Ammon's horn (tissue), 1 donor: ENCODE measurements at places on chromosomes 7 and 10.
A peak's percentile ranks its signal among the peaks of the same experiment; 100 is the strongest.

DNA sequence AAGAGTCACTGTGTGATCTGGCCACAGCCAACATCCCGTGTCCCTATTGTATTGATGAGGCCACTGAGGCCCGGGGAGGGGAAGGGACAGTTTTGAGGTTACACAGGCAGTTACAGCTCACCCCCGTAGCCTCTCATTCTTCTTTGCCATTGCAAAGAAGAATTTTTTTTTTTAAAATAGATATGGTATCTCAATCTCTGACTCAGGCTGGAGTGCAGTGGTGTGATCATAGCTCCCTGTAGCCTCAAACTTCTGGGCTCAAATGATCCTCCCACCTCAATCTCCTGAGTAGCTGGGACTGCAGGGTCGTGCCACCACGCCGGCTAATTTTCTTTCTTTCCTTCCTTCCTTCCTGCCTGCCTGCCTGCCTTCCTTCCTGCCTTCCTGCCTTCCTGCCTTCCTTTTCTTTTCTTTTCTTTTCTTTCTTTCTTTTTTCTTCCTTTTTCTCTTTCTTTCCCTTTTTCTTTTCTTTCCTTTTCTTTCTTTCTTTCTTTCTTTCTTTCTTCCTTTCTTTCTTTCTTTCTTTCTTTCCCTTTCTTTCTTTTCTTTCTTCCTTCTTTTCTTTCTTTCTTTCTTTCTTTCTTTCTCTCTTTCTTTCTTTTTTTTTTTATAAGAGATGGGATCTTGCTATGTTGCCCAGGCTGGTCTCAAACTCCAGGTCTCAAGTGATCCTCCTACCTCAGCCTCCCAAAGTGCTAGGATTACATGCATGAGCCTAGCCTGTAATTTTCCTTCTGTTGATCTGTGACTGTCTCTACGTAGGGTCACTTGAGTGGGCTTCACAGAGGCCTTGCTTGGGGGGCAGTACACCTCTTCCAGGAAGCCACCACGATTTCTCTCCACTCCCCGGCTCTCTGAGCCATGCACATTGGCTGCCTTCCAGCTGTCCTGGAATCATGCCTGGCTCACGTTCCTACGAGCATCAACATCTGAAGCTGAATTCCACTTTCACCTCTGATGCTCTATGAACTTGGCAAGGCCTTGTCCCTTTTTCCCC, 31.3 kb downstream of the TMEM270 start:
- no peak for DNase-seq

DNA sequence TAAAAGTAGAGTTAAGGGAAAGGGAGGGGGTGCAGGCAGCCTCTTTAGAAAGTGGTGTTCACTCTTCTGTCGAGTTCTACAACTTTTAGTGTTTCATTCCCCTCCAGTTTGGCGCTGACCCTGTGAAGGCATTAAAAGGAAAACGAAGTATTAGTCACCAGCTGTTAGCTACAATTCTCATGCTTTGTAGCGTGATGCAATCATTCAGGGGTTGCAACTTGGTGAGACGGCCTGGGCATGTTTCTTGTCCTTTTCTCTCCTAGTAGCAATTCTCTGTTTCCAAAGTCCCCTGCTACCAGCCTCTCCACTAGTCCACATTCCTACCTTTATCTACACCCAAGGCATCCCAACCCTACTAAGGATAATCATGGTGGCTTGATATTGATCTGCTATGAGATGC, 33.7 kb upstream of the DGKI start:
- no peak for DNase-seq

DNA sequence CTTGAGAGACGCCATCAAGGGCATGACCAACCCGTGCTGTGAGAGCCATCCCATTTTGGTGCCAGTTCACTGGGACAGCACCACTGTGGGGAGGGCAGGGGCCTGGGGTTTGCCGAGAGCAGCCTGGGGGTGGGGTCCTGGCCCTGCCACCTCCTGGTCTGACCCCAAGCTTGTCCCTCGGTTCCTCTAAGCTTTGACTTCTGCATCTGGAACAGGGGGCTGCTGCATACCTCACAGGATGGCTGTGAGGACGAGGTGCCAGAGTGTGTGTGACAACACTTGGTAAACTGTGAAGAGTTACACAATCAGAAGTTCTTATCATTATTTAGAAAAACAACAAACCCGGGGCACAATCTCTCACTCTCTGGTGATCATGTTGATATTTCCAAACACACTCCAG, 89.9 kb downstream of the CRTAC1 start:
- no peak for DNase-seq

DNA sequence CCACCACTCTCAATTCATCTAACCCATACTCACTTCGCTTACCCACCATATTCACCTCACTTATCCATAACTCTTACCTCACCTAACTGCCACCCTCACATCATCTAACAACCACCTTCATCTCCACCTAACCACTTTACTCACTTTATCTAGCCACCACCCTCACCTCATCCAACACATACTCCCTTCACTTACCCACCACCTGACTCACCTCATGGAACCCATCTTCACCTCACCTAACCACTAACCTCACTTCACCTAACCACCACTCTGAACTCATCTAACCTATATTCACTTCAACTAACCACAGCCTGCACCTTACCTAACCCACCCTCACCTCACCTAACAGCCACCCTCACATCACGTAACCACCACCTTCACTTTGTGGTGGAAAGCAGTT, 84.2 kb downstream of the VIPR2 start:
- DNase-seq = no peak

GRCh38 chr7:92563345-92563744, 26.8 kb downstream of the FAM133B start:
- DNase-seq = no peak

DNA sequence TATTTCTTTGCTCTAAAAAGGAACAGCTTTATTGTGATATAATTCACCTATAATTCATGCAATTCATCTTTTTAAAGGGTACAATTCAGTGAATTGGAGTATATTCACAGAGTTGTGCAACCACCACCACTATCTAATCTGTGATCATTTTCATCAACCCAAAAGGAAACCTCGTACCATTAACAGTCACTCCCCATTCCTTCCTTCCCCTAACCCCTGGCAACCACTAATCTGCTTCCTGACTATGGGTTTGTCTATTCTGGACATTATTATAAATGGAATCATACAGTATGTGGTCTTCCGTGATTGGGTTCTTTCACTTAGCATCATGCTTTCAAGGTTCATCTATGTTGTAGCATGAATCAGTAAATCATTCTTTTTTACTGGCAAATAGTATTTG, 52.3 kb downstream of the MKI67 start:
- DNase-seq = no peak

GRCh38 chr7:151780631-151781030, 96.3 kb downstream of the PRKAG2 start:
- DNase-seq = no peak

DNA sequence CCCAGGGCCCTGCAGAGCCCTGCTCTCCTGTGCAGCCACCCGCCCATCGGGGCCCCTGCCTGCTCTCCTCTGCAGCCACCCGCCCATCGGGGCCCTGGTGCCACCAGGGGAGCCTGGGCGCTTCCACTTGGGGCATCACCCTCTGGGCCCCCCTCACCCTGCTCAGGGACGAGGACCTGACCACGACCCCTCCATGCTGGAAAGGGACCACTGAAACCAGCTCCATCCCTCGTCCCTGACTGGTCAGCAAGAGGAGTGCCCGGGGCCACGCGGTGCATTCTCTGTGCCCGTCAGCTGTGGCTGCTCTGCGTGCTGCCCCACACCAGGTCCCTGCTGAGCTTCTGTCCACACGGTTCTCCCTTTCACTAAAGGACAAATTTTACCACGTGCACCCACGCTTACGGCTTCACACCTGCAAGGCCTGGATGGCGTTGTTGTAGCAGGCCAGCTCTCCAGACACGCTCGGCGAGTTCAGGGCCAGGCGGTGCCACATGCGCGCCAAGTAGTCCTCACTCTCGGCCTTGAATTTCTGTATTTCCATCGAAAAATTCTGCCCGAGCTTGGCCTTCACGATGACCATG, 57.6 kb downstream of the CFAP46 start:
- DNase-seq = no peak

DNA sequence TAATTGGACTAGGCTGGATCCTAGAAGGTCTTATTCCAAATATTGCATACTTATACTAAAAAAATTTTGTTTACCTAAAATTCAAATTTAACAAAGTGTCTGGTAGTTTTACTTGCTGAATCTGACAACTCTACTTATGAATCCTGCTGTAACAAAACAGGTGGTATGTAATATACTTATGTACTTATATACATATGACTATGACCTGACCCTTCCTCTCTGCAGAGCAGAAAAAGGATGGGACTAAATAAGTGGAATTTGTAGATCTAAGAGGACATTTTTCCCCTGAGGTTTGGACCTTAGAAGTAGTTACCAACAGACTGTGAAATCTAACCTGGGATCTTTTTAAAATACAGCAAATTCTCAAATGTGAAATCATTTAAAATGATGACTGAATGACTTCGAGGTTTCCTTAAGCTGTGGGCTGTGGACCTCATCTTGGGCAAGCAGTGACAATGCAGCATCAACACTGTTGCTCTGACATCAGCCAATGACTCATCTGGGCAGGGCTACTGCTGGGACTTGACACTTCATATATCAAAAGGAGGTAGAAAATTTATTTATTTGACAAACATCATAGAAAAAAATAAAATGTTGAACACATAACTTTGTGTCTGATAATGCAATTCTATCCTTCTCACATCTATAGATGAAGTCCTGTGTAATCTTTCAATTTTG, 73.6 kb downstream of the RELN start:
- DNase-seq = no peak

- DNase-seq = no peak
Observed at GRCh38 chr7:50908628-50909290, 126.1 kb upstream of the GRB10 start.

GRCh38 chr10:117997673-117998072, 49.1 kb downstream of the RAB11FIP2 start:
- DNase-seq = no peak

DNA sequence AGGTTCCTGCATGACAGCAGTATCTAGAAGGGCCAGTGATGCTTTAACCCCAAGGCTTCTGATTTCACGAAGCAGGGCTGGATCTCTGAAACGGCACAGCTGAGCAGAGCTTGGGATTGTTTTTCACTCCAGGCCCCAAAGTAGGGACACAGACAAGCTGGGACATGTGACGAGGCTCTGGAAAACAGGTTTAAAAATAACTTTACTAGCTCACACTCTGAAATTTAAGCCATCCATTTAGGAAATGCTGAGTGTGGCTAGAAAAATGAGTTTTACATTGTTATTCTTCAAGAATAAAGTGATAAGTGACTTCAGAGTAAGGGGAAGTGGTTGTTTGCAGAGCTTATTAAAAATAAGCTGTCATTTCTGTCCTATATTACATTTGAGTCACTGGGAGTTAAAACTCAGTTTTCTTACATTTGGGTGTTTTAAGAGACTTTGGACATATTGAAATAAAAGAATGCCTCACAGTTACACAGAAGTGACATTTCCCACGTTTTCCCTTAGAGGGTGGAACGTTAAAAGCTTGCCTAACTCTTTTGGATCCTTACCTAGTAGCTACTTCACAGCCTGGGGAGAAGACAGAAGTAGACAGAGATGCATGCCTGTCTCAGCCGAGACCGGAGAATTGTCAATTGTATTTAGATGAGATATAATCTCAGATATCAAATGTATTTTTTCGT, 107.8 kb downstream of the GALNT17 start:
- peak; percentile 42 for DNase-seq

DNA sequence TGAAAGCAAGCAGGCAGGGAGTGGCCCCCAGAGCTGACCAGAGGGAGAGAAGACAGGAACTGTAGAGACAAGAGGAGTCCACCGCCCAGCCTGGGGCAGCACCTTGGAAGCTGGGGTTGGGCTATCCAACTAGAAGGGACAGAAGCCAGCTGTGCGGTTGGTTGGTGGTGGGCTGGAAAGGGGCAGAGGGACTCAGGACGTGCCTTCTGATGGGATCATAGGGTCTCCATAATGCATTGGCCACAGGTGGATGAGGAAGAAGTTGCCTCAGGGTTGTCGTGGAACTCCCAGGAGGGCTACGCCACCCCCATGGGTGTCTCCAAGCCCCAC, 114.0 kb upstream of the RET start:
- DNase-seq = no peak

GRCh38 chr10:80579181-80579763, 41.6 kb downstream of the SH2D4B start:
- no peak for DNase-seq

DNA sequence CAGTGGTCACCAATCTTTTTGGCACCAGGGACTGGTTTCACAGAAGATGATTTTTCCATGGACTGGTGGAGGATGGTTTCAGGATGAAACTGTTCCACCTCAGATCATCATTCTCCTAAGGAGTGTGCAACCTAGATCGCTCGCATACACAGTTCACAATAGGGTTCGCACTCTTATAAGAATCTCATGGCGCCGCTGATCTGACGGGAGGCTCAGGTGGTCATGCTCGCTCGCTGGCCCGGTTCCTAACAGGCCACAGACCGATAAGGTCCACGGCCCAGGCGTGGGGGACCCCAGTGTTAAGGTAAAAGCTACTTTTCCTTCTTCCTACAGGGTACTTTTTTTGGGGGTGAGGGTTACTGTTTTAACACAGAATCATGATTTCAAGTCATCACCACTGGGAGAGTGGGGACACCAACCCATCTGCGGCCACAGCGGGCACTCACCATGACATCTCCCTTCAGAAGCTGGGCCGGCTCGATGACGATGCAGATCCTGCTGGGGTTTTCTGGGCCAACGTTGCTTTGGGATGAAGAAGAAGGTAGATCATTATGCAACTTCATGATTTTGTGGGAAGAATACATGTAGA, 170.5 kb downstream of the TNS3 start:
- no peak for DNase-seq

- DNase-seq = no peak
Observed at GRCh38 chr7:11875635-11876034, 43.6 kb upstream of the THSD7A start.

GRCh38 chr10:63431962-63432797, 33.6 kb downstream of the JMJD1C start:
- DNase-seq = no peak

DNA sequence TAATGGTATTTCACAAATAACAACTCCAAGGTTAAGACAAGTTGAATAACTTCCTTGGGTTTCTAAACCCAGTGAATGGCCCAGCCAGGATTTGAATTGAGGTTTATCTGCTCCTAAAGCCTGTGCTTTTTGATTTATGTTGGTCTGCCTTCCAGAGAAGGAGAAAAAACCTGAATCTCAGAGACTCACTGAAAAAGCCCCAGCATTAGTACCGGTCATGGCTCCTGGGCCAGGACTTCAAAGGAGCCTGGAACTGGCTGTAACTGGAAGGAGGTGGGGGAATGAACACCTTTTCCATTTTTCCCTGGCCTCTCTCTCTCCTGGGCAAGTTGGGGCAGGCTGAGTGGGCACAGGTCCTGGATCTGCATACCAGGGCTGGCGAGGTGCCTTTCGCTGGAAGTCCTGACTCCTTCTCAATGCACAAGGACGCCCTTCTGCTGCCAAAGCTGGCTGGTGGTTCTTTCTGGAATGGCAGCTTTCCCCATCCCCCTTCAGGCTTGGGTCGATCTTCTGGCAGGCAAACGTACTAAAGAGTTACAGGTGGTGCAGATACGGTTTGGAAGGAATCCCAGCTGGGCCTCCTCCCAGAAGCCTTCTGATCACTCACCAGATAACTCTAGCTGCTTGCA, 268.2 kb downstream of the PTEN start:
- peak; percentile 27 for DNase-seq

- no peak for DNase-seq
Observed at GRCh38 chr10:103765981-103766380, 89.4 kb downstream of the SH3PXD2A start.

GRCh38 chr10:16866541-16867275, 49.5 kb upstream of the RSU1 start:
- no peak for DNase-seq
